ENCODE measurements at places on chromosomes 11 and 22.

- H3K4me1 ChIP-seq: peaks cover 22% of the 10 kb centered on the region
- DNase-seq: no peak
- H3K36me3 ChIP-seq: no peaks in the 10 kb centered on the region
- peak overlapping the region; percentile 55 for H3K4me3 ChIP-seq
- H3K27me3 ChIP-seq: peaks cover 14% of the 10 kb centered on the region
Measured at GRCh38 chr22:50183141-50183971, 2.4 kb upstream of the TRABD start.

DNA sequence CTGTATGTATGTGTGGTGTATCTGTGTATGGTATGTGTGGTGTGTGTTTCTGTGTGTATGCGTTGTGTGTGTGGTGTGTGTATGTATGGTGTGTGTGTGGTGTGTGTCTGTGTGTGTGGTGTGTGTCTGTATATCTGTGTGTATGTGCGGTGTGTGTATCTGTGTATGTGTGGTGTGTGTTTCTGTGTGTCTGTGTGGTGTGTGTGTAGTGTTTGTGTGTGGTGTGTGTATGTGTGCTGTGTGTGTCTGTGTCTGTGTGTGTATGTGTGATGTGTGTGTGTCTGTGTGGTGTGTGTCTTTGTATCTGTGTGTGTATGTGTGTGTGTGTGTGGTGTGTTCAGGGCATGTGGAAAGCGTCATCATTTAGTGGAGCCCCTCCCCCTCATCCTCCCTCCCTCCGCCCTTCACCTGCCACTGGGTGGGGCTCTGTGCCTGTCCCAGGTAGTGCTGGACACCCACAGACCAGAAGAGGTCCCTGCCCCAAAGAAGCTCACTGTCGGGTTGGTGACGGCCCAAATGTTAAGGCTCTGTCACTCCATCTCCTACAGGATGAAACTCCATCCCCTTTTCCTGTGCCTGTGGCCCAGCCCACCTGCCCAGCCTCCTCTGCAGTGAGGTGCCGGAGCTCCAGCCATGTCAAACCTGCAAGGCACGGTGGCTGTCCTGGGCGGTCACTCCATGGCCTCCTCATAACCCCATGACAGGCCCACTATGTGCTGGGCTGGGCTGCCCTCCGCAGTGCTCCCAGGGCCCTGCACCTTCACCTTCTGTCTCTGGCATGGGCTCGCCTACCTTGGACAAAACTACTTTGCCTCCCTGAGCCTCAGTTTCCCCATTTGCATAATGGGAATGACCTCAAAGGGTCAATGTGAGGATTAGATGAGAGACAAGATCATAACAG is 23.4 kb upstream of the SHISAL1 start:
- H3K27ac ChIP-seq: no peak overlapping the region
- H3K27me3 ChIP-seq: peaks cover 7% of the 10 kb centered on the region
- no peak for DNase-seq

GRCh38 chr11:47550288-47551047 is 2.5 kb downstream of the CELF1 start:
- H3K27me3 ChIP-seq: no peaks in the 10 kb centered on the region
- H3K27ac ChIP-seq: peak overlapping the region; percentile 97
- peaks cover 5% of the 10 kb centered on the region for H3K36me3 ChIP-seq
- H3K4me3 ChIP-seq: peak overlapping the region; percentile 57

GRCh38 chr11:111435046-111435698 is 56.1 kb upstream of the POU2AF1 start:
- peaks cover 21% of the 10 kb centered on the region for H3K4me1 ChIP-seq
- H3K4me3 ChIP-seq: no peak overlapping the region
- H3K36me3 ChIP-seq: no peaks in the 10 kb centered on the region
- peaks cover 2% of the 10 kb centered on the region for H3K27me3 ChIP-seq

GRCh38 chr11:131841028-131841427 is 470.6 kb downstream of the NTM start:
- H3K4me3 ChIP-seq: no peak overlapping the region
- no peak for DNase-seq
- H3K4me1 ChIP-seq: no peaks in the 10 kb centered on the region
- no peaks in the 10 kb centered on the region for H3K36me3 ChIP-seq

DNA sequence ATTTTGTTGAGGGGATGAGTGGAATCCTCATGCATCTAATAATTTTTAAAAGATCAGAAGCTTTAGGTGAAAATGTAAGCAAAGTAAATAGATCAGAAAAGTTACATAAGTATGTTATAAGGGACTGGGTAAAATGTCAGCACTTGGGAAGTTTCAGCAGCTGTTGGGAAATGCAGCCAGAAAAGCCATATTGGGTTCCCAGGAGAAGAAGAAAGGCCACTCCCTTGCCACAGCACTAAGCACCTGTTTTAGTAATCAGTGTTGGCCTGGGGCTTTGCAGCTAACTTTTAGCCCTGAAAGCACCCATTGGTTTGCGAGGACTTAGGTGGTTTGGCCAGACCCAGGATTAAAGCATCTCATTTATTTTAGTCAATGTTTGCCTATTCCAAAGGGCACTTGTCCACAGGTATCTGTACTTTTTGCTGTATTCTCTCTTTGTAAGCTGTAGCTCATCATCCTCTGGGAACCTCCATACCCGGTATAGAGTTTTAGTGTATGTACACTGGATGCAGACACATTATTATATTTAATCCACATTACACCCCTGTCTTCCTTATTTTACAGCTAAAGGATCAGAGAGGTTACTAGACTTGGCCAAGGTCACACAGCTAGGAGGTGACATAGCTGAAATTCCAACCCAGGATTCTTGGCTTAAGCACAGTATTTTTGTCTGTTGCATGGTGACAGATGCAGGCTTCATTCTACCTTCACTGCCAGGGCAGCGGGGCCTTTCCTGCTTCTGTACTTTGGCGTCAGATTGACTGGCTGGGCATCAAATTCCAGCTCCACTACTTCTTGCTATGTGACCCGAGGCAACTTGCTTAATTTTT is 127.7 kb upstream of the SESN3 start:
- H3K4me3 ChIP-seq: no peak overlapping the region
- no peak overlapping the region for H3K27ac ChIP-seq
- H3K4me1 ChIP-seq: peaks cover 5% of the 10 kb centered on the region
- DNase-seq: no peak
- no peaks in the 10 kb centered on the region for H3K27me3 ChIP-seq
- no peaks in the 10 kb centered on the region for H3K36me3 ChIP-seq

- H3K27ac ChIP-seq: no peak overlapping the region
- peaks cover 8% of the 10 kb centered on the region for H3K27me3 ChIP-seq
- DNase-seq: no peak
- H3K4me1 ChIP-seq: no peaks in the 10 kb centered on the region
- no peak overlapping the region for H3K4me3 ChIP-seq
Measured at GRCh38 chr11:133515107-133515506, 17.2 kb downstream of the OPCML start.

DNA sequence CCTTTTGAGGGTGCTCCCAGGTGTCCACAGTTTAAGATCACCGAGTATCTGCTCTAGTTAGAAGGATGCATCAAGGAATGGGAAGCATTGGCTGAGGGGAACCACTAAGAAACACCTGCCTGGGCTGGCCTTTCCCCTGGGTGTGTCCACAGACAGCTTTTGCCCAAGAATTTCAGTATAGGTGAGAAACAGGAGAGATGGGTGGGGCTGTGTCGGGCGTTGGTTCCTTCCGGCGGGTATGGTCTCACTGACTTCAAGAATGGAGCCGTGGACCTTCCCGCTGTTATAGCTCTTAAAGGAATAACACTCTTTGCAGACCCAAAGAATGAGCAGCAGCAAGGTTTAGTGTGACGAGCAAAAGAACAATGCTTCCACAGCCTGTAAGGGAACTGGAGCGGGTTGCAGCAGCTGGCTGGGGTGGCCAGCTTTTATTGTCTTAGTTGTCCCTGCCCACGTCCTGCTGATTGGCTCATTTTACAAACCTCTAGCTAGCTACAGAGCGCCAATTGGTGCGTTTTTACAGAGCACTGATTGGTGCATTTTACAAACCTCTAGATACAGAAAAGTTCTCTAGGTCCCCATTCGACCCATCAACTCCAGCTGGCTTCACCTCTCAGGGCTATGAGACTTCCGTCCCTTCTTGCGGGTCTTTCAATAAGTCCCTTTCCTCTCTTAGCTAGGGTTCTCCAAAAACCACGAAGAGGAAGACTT is 2.4 kb downstream of the FADS1 start:
- H3K27me3 ChIP-seq: peaks cover 19% of the 10 kb centered on the region
- DNase-seq: no peak
- peaks cover 16% of the 10 kb centered on the region for H3K4me1 ChIP-seq
- H3K27ac ChIP-seq: no peak overlapping the region
- peak overlapping the region; percentile 82 for H3K4me3 ChIP-seq
- no peaks in the 10 kb centered on the region for H3K36me3 ChIP-seq

DNA sequence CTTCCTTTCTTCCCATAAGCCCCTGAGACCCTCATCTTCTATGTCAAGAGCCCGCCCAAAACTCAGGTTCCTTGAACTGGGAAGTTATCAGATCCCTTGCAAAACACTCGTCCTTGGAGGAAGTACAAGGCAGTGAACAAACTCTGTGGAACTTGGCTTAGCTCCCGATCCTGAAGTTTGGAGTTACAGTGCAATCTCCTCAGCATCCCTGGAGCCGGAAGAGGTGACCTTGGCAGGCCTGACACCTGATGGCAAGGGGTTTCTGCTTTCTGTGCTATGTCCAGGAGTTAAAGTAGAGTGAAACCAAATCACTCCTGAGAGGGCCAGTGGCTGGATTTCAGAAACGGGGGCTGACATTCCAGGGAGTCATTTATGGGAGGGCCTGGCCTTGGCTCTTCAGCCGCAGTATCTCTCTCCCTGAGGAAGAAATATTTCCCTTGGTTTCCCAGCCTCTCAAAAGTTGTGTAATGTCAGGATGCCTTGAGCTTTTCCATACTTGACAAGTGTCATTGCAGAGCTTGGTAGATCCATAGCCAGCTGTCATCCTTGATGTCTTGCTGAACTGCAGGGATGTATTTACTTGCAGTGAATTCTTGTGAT is 1.9 kb upstream of the GRAMD1B start:
- H3K27ac ChIP-seq: no peak overlapping the region
- peaks cover 28% of the 10 kb centered on the region for H3K27me3 ChIP-seq
- H3K4me1 ChIP-seq: peaks cover 3% of the 10 kb centered on the region
- H3K36me3 ChIP-seq: no peaks in the 10 kb centered on the region
- H3K4me3 ChIP-seq: no peak overlapping the region
- no peak for DNase-seq

DNA sequence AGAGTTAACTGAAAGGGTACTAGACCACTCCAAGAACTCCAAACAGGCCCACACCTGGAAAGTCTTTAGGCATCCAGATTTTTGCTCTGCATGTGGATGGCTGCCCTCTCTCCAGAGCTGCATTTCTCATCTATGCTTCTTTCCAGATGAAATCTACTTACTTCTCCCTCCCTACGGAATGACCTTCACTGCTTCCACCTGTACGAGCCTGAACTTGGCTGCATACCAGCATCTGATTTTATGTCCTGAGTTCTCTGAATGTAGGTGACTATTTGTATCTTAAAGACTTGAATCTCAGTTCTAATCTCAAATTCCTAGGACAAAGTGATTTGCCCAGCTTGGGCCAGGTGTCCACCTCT is 13.3 kb downstream of the CELF1 start:
- peaks cover 30% of the 10 kb centered on the region for H3K4me1 ChIP-seq
- no peaks in the 10 kb centered on the region for H3K27me3 ChIP-seq
- H3K4me3 ChIP-seq: no peak overlapping the region
- peaks cover 10% of the 10 kb centered on the region for H3K36me3 ChIP-seq
- no peak for DNase-seq
- peak overlapping the region; percentile 8 for H3K27ac ChIP-seq

GRCh38 chr11:46918083-46918787 is at the start of gene LRP4:
LRP4 (minus strand) TSS chr11:46918550; CDS start chr11:46918379, 171 bp downstream.
- no peaks in the 10 kb centered on the region for H3K36me3 ChIP-seq
- peak within 1 kb of the TSS; percentile 80 for H3K4me3 ChIP-seq
- H3K4me1 ChIP-seq: peaks cover 21% of the 10 kb centered on the region
- peaks cover 30% of the 10 kb centered on the region for H3K27me3 ChIP-seq
- H3K27ac ChIP-seq: peak within 1 kb of the TSS; percentile 68

DNA sequence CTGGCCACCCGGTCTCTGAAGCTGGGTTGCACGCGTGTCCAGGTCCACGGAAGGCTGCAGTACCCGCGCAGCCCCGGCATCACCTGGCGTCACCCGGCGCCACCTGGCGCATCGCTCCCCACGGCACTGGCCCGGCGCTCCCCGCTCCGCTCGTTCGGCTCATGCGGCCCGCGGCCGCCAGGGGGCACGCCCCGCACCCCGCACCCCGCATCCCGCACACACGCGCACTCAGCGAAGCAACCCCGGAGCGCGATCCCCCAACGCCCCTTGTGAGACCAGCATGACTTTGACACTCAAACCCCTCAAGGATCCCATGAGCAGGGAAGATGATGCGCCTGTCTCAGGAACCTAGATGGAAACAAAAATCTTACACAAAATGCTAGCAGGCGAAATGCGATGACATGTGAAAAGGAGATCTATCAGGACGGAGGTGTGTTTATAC is 11.9 kb downstream of the B3GNT6 start:
- H3K4me1 ChIP-seq: peaks cover 3% of the 10 kb centered on the region
- peak; percentile 43 for DNase-seq
- H3K4me3 ChIP-seq: no peak overlapping the region
- no peak overlapping the region for H3K27ac ChIP-seq

DNA sequence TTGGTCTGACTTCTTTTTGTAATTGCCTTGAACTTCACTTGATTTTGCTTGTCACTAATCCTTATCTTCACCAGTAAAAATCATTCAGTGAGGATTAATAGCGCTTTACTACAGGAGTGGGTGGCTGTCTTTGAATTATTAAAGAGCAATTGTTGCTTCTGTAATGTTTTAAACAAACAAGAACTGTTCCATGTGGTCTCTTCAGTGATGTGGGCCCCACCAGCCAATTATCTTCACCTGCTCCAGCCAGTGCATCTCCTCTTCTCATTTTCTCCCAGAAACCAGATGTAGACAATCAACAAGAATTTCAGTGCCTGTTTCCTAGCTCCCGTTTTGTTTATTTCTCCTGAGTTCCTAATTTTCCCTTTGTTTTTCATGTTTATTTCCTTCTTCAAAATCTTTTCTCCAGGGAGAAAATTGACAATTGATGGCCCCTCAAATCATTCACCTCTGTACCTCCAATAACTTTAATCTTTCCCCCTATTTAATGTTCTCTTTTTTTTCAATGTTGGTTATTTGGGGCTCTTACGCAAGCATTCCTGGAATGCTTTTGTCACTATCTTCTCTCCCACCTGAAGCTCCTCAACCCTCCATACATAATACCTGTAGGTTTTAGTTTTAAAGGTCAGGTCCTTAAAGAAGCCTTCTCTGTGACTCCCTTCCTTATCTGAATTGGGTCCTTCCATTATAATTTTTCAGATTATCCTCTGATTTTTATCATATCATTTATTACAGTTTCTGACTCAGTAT is 115.1 kb downstream of the ARFGAP2 start:
- no peaks in the 10 kb centered on the region for H3K27me3 ChIP-seq
- no peak overlapping the region for H3K27ac ChIP-seq
- H3K36me3 ChIP-seq: peaks cover 19% of the 10 kb centered on the region

GRCh38 chr11:23079382-23079813 is 219.1 kb upstream of the CCDC179 start:
- H3K36me3 ChIP-seq: no peaks in the 10 kb centered on the region
- no peaks in the 10 kb centered on the region for H3K4me1 ChIP-seq
- no peak for DNase-seq
- no peaks in the 10 kb centered on the region for H3K27me3 ChIP-seq

- no peak for DNase-seq
- H3K4me3 ChIP-seq: peak overlapping the region; percentile 56
- peaks cover 36% of the 10 kb centered on the region for H3K4me1 ChIP-seq
- H3K36me3 ChIP-seq: peaks cover 38% of the 10 kb centered on the region
Measured at GRCh38 chr11:83161610-83162199, 4.8 kb downstream of the PCF11 start.

Measured in memory B cell (primary cell).